GM23338 (cell line): ENCODE measurements at places on chromosomes 13 and 19. TPM values are rescaled to one million over a fixed set of nuclear protein-coding genes. Genes with fewer than 3 reads are reported as not detected.
A peak's percentile ranks its signal among the peaks of the same experiment; 100 is the strongest.

Gene SULT2A1
- not detected in 2 replicates for total RNA-seq

DNA sequence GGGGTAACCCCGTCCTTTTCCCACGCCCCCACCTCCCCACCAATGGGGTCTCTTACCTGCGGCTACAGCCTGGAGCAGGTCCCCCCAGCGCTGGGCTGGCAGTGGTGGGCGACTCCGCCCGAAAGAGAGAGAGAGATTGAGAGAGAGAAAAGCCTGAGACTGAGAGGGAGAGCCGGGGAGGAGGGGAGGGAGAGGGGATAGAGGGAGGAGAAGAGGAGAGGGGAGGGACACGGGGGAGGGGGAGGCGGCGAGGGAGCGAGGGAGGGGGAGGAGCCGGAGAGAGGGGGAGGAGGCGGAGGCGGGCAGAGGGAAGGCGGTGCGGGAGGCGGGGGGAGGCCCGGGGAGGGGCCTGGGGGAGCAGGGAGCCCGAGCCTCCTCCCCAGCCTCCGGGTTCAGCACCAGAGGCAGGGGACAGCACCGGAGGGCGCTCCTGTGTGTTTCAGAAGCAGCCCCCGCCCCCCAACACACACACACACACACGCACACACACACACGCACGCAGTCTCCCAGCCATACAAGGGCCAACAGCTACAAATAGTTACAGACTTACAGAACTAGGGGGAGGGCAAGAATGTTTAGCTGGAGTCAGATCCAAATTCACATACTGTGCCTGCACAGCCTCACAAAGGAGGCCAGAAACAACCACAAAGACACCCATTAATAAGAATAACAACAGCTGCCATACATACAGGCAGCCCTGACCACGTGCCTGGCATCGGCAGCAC is at the start of gene SLC8A2:
Gene SLC8A2, minus strand, starts transcription at position 161 of the 725 bp plus-strand sequence. CDS start 5,490 bp downstream, outside the sequence.
- no peak within 1 kb of the TSS for H3K27ac ChIP-seq
- DNase-seq: peak; percentile 95
- peak within 1 kb of the TSS; percentile 94 for H3K4me3 ChIP-seq
- peaks cover 25% of the 10 kb centered on the region; the same call in 1 of the 2 replicates for H3K4me1 ChIP-seq

DNA sequence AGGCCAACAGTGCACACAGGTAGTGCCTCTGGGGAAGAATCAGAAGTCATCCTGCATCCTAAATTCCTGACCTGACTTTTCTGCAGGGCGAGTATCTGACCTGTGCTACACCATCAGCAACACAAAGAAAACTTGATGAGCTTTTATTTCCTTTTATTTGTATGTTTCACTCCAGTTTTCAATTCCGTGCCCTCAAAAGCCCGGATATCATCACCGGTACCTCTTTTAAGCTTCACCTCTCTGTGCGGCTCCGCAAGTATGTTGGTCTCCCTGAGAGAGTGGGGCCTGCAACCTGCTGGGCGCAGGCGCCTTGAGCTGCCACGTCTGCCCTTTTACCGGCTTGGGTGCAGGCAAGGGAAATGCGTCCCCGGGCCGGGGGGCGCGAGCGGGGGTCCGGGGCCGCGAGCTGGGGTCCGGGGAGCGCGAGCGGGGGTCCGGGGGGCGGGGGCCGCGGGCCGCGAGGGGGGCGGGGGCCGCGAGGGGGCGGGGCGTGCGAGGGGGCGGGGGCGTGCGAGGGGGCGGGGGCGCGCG is 4.3 kb upstream of the DUXA start:
- H3K27ac ChIP-seq: no peak overlapping the region
- DNase-seq: peak; percentile 72
- H3K4me1 ChIP-seq: no peaks in the 10 kb centered on the region; the same call in 1 of the 2 replicates

GRCh38 chr19:39845584-39845932 is 621 bp downstream of the FBL start:
- H3K4me1 ChIP-seq: peaks cover 30% of the 10 kb centered on the region
- no peaks in the 10 kb centered on the region; the same call in 1 of the 2 replicates for H3K36me3 ChIP-seq
- H3K27me3 ChIP-seq: no peaks in the 10 kb centered on the region
- H3K4me3 ChIP-seq: peak overlapping the region; percentile 96
- no peak overlapping the region for H3K27ac ChIP-seq
